ENCODE measurements at places on chromosomes 16 and 17.

DNA sequence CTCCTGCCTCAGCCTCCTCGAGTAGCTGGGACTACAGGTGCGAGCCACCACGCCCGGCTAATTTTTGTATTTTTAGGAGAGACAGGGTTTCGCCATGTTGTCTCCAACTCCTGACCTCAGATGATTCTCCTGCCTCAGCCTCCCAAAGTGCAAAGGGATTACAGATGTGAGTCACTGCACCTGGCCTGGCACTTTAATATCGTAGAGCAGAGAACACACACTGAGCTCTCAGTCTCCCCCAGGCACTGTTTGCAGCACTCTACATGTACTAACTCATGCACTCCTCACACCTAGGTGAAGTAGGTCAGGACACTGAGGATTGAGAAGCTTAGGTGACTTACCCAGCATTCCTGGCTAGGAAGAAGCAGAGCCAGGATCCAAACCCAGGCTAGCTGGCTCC is 15.0 kb downstream of the C17orf100 start:
- peak; percentile 76 for DNase-seq

DNA sequence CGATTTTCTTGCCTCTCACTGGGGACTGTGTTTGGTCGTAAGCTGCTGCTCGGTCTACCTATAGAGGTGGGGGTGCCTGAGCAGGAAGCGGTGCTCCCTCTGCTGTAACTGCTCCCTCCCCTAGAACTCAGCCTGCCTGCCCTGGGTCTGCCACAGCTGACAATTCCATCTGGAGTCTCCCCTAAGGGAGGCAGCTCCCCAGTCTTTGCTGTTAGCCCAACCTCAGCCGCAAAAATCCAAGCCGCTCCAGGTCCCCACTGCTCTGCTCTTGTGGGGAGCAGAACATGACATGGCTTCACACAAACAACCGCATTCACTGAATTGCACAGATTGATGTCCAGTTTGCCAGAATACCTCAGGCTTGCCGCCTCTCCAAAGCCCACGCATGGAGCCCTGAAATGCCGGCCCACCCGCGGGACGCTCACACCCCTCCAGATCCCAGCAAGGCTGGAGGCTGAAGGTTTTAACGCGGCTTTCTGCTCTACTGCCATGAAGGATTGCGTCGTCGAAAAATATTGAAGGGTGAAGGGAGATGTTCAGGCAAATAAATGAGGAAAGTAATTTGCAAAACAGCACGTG is 221.5 kb upstream of the FOXF1 start:
- DNase-seq: no peak

DNA sequence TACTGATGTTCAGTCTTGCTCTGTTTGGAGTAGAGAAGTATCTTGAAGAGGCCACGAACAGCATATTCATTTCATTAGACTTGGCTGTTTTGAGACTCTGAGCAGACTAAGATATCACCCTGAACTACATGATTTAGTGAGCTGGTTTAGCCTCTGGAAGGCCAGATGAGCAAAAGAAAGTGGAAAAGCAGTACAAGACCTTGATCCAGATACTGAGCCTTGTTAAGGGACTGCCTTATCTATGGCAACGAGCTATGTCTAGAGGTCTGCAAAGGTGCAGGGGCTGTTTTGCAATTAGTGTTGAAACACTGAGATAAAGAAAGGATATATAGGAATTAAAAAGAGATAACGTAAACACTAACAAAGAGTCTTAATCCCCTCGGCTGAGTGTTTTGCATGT is 231.4 kb downstream of the IRX3 start:
- no peak for DNase-seq

- DNase-seq: peak; percentile 76
Measured at GRCh38 chr17:76141212-76142038, at the start of gene FOXJ1. Gene FOXJ1 (minus strand): TSS chr17:76141245. CDS start chr17:76140395, 850 bp downstream.

DNA sequence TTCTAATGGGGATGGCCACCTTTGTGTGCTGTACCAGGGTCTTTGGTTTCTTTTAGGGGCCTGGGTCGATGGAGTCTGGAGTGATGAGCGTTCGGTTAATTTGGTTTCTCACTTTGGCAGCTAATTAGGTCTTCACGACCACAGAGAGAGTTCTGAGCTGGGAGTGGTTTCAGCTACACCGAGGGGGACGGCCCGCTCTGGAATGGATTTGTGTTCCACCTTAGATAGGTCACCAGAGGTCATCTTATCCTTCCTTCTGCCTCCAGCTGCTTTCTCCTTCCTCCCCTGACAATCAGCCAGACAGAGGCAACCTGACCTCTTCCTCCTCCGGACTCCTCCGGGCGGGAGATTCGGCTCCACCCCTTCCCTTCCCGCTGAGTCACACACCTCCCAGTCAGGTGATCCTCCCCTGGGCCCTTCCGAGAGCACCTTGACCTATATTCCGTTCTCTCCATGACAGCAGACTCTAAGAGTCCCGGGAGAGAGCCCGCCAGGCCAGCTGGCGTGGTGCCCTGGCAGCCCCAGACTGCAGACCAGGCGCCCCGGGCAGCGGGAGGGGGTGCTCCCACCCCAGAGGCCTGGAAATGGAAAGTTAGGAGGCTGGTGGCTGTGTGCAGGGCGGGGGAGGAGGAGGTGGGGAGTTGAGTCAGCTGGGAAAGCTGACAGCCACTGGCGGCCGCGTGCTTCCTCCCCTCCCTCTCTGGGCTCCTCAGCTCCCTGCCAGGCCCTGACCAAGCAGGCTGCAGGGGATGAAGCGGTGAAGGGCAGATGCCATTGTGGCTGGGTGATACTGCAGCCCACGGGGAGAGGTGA is 44.7 kb downstream of the CHD9 start:
- peak; percentile 95 for DNase-seq

GRCh38 chr17:36482611-36483504 is 3.6 kb upstream of the ZNHIT3 start:
- peak; percentile 50 for DNase-seq

GRCh38 chr16:85172455-85173145 is 60.3 kb upstream of the CIBAR2 start:
- DNase-seq: peak; percentile 12

- no peak for DNase-seq
Measured at GRCh38 chr16:28186752-28187151, 25.0 kb downstream of the XPO6 start.

- DNase-seq: peak; percentile 75
Measured at GRCh38 chr16:19700319-19700781, 17.7 kb downstream of the KNOP1 start.

All from bronchial epithelial cell (primary cell).